ENCODE measurements at places on chromosomes 7 and 10.

- no peak for DNase-seq
Measured at GRCh38 chr10:102241032-102241443, 274 bp downstream of the PITX3 start.

DNA sequence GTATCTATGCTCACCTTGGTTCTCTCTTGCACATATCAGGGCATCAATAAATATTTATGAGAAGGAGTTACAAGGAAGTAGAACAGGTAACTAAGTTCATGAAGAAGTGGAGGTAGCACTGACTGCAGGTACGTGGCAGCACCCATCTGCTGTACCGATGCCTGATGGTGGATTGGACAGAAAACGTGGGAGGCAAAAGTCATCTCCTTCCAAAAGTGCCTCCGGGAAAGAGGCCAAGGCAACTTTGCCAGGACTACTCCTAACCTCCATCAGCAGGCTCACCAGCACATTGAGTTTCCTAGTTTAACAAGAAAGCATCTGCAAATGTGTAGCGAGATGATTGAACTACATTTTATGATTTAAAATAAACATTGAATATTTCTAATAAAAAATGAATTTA lies 248.8 kb downstream of the ANKRD7 start:
- no peak for DNase-seq

GRCh38 chr7:47352394-47352968 lies 229.4 kb downstream of the TNS3 start:
- DNase-seq = no peak

GRCh38 chr10:98314532-98315284 lies 46.7 kb upstream of the LOXL4 start:
- DNase-seq = no peak

- DNase-seq = no peak
Measured at GRCh38 chr10:17122726-17123661, 6.6 kb downstream of the CUBN start.

DNA sequence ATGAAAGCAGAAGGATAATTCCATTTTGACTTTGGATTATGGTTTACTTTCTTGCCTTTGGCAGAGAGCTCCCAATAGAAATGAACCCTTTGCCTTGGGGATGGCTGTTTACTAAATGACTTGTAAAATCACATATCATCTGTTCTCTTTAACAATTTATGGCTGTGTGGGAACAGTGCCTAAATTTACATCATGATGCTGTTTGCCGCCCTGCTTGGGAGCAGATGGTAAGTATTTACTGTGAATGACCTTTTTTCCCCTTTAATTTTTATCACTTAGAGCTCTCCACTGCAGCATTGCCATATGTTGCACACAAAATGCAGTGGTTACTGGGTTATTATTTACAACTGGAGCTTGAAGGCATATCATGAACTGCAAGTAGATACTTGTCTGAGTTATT lies 13.4 kb downstream of the HEPACAM2 start:
- DNase-seq = no peak
